HFF-Myc (cell line): ENCODE measurements at places on chromosomes 2 and 18.

- DNase-seq = peak; percentile 65
These were observed 85.3 kb upstream of the RAB27B start for GRCh38 chr18:54742659-54743604.

DNA sequence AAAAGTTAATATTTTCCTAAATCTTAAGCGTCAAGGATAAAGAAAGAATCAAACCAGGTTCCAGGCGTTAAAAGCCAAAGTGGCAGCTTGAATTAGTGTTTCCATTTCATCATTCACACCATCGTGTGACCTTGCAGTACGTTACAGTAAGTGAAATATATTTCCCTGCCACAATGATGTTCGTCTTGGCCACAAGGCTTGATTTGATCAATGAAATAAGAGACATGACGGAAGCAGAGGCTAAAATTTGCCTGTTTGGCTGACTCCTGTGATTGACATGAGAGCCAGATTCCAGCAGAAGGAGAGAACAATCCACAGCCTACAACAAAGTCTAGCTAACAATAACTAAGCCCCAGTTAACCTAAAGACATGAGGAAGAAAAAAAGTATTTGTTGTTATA is 62.0 kb downstream of the ASXL2 start:
- DNase-seq = no peak

DNA sequence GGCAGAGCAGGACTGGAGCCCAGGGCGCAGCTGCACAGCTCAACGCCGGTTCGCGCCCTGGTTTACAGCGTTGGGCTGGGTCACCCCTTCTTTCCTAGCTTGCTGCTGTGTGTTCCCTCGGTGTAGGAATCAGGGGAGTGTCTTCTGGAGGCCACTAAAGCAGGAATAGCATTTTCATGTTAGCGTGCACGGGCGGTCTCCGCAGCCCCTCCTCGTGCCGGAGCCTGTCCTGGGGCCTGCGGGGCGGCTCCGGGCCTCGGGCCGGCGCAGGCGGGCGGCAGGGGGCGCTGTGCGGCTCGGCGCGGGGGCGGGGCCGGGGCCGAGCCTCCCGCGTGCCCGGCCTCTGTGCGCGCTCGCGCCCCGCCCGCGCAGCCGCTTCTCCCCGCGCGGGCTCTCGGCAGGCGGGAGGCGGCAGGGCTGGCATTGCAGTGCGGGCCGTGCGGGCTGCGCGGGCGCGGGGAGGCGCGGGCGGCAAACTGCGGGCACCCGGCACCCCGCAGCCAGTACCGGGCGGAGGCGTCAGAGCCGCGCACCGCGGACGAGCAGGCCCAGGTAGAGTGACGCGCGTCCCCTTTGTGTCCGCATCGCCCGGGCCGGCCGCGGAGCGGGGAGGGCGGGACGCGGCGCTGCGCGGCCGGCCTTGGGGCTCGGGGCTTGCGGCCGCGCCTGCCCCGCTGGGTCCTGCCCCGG is at the start of gene RNF144A:
TSS of gene RNF144A (plus strand) at position 342 of the 690 bp plus-strand sequence. CDS start 79,515 bp downstream, outside the sequence.
- DNase-seq = no peak

DNA sequence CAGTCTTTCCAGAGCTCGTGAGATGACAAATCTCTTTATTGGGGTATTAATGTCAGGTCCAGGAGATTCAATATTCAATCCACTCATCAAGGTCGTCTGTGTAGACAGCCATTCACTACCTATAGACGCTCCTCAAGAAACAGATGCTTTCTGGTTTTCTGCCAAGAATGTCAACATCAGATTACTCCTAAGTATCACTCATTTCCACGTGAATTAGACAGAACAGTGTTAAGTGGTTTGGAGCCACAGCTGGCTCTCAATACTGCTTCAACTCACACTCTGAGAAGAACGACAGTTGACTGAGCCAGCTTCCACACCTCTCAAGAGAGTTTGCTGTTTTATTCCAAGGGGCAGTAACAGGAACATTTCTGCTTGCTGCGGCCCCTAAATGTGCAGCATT is 113.5 kb upstream of the NEDD4L start:
- DNase-seq = no peak

GRCh38 chr18:77119101-77119850 is 13.3 kb downstream of the MBP start:
- no peak for DNase-seq
